ENCODE measurements at places on chromosomes 2 and 18. TPM values are rescaled to one million over a fixed set of nuclear protein-coding genes. Genes with fewer than 3 reads are reported as not detected.

GRCh38 chr2:1704631-1705556 is 39.4 kb downstream of the PXDN start:
- DNase-seq: no peak

DNA sequence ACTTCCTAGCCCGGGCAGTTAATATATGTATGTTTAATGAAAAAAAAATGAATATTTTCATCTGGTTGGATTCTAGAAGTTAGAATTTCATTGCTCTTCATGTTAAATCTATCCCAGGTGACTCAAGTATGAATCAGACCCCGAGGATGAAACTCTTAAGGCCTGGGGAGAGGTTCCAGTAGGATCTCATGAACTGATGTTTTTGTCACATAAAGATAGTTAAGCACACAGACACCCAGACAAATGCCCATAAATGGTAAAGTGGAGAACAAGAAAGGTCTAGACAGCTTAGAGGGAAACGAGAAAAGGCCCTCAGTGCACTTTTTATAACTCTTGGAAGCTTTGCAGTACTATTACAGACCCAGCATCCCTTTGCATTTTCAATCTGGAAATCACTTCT is 114.1 kb downstream of the RIF1 start:
- DNase-seq: no peak

DNA sequence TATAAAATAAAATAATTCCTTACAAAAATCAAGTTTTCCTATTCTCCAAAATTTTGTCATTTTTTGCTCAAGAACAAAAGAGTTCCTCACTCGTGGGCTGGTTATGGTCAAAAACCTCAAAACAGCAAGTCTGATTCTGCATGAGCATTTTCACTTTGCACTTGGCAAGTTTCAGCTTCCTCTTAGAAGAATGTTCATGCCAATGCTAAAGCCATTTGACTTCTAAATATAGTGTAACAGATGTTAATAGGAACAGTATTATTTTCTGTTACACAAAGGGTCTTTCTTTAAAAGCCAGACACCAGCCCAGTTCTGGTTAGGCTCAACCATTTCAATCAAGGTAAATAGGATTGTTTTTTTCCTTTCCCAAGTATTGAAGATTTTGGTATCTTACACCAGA is 261.3 kb upstream of the CCDC68 start:
- no peak for DNase-seq

IL18R1 gene
- 1.2 TPM for total RNA-seq

CACNB4 gene
- 0.32 TPM for total RNA-seq
